ENCODE measurements at places on chromosomes 11 and 22.

DNA sequence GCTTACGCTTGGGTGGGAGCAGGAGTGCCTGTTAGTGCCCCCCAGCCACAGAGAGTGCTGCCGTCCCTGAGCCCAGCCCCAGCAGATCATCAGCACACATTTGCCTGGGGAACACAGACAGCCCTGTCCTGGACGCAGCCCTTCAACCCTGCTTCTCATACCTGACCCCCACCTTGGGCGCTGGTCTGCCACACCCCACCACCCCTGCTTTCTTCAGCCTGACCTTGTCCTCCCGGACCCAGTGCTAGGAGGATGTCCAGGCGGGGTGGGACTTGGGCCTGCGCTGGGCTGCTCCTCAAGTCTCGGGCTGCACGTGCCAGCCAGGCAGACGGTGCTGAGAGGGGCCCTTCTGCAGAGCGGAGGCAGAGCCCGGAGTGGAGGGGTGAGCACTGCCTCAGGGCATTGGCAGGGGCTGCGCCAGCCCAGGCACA lies 119.2 kb downstream of the KCNQ1OT1 start:
- no peak for DNase-seq

DNA sequence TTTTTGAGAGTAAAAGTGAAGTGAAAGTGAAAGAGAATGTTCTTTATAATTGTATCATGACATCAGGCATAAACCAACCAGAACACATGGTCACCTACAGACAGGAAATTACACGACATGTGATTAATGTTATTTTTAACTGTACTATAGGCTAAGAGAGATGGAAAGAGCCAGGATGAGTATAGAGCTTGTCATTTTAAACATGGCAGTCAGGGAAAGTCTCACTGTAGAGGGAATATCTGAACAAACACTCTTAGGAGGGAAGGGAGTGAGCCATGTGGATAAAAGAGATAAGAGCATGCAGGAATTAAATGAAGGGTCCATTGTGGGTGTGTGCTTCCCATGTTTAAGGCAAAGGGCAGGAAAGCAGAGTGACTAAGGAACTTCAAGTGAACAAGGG lies 599.1 kb upstream of the FAT3 start:
- DNase-seq, result no peak

DNA sequence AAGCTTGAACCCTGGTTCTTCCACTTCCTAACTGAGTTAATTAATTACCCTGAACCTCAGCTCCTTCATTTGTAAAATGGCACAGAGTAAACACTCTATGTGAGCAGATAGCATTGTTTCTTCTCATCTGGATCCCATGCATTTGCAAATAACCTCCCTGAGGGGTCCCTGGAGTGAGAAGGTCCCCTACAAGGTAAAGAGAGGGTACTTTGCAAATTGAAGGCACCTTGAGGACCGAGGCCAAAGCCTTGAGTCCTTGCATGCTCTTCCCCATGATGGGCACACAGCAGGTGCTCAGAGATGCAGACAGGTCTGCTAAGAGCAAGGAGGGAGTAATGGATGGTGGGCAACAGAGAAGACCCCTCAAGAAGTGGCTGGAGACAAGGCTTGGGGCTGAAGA lies 33.2 kb downstream of the OTOG start:
- DNase-seq, result no peak

DNA sequence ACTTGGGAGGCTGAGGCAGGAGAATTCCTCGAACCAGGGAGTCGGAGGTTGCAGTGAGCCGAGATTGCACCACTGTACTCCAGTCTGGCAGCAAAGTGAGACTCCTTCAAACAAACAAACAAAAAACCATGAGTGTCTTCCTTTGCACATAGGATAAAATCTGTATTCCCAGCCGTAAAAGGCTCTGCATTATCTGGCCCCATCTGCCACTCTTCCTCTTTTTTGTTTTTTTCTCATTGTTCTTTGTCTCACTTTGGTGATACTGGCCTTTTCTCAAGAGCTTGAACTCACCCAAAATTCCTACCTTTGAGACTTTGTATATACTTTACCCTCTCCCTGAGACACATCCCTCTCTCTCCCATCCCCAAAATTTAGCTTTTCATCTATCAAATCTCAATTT lies 17.6 kb downstream of the FDX1 start:
- no peak for DNase-seq

DNA sequence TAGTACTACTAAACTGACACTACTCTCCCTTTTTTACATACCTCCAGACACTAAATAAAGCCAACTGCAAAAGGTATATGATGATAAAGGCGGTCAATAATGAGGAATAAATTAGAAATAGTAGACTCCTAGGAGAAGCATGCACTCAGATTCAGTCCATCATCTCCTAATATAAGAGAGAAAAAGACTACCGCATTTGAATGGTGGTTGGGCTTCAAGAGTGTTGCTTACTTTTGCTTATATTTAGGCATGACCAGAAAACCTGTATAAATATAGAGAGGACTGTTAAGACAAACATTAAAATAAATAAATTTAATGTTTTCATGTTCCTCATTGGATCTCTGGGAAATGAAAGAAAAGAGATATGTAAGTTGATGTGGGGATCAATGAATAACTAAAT lies 1137.0 kb downstream of the FAM181B start:
- no peak for DNase-seq

DNA sequence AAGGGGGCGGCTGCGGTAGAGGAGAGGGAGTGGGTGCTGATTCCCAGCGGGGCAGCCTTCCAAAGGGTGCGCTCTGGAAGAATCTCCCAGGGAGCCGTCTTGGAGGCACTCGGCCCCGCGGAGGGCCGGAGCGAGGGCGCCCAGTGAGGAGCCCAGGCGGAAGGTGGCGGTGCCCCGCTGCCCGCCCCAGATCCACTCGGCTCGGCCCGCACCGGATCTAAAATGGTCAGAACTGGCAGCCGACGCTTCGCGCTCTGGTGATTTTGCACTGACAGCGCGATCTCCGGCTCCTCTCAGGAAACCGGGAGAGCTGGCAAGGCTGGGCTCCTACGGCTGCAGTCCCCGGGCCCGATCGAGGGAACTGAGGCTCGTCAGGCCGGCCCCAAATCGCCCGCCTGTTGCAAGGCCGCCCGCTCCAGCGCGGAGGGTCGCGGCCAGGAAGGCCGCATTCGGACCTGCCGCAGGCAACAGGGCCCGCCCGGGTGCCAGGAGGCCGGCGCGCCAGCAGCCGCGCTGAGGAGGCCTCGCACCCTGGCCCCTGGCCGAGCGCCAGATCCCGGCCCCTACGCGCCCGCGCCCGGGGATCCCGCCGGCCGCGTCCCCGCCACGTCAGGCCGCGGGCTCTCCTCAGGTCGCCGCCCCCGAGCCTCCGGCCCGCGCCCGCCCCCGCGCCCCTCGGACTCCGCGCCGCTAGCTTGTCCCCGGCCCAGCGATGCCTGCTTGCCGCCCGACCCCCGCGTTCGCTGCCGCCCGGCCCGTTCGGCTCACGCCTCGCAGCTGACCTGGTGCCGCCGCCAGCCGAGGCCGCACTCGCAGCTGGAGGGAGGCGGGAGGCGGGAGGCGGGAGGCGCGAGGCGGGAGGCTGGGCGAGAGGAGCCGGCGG lies at the start of gene KLHL22:
KLHL22 (minus strand) TSS at position 818 of the 883 bp plus-strand sequence. CDS start 6,584 bp downstream, outside the sequence.
- no peak for DNase-seq

DNA sequence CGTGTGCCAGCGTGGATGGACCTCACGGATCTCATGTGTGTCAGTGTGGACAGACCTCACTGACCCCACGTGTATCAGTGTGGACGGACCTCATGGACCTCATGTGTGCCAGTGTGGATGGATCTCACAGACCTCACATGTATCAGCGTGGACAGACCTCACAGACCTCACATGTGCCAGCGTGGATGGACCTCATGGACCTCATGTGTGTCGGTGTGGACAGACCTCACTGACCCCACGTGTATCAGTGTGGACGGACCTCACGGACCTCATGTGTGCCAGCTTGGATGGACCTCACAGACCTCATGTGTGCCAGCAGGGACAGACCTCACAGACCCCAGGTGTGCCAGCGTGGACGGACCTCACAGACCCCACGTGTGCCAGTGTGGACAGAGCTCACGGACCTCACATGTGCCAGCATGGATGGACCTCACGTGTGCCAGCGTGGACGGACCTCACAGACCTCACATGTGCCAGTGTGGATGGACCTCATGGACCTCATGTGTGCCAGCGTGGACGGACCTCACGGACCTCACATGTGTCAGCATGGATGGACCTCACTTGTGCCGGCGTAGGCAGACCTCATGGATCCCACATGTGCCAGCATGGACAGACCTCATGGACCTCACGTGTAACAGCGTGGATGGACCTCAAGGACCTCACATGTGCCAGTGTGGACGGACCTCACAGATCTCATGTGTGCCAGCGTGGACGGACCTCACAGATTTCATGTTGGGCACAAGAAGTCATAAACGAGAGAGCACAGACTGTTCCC lies 18.2 kb downstream of the TTLL8 start:
- no peak for DNase-seq

DNA sequence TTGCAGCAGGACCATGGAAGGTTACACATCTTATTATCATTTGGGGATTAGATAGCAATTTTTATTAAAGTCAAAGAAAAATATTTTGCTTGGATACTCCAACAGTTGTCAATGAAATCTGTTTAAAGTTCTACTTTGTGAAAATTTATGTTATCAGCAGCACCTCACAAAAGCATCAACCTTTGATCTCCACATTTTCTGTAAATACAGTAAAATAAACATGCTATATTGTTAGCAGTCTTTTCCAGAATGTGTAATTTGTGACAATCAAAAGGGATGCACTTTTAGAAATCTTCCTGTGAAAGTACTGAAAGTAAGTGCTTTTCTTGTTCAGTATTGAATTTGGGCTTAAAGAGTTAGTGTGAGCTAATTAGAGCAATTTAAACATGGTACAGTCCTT lies 4.1 kb downstream of the SLC22A25 start:
- DNase-seq, result no peak

DNA sequence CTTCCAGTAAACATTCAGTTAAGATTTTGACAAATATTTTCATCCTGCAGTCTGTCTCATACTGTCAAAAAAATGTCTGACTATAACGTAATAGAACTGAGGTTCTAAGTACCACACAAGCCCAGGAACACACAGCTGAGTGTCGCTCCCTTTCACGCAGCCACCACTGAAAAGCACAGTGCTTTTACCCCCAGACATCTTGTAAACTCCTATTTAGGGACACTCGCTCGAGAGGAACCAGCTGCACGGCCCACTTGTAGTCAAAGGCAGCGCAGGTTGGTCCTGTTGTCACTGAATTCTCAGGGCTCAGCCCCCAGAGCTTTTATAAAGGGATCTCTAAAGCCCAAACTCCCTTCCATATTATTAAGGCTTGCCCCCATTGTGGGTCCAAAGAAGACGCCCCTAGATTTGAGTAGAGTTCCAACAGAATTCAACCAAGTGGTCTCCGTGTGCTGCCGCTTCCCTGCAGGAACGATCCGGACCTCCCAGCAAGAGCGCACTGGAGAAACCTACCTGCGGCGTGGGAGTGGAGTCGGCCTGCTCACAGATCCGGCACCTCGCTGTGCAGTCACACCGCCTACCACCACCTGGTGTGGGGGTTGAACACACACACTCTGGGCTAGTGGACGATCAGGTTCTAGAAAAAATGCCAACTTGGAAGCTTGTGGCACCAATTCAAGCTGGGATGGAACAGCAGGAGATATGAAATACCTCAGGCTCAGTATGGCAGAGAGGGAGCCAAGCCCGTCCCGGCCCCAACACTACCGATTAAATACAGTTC lies 23.4 kb downstream of the ASPHD2 start:
- DNase-seq, result no peak

DNA sequence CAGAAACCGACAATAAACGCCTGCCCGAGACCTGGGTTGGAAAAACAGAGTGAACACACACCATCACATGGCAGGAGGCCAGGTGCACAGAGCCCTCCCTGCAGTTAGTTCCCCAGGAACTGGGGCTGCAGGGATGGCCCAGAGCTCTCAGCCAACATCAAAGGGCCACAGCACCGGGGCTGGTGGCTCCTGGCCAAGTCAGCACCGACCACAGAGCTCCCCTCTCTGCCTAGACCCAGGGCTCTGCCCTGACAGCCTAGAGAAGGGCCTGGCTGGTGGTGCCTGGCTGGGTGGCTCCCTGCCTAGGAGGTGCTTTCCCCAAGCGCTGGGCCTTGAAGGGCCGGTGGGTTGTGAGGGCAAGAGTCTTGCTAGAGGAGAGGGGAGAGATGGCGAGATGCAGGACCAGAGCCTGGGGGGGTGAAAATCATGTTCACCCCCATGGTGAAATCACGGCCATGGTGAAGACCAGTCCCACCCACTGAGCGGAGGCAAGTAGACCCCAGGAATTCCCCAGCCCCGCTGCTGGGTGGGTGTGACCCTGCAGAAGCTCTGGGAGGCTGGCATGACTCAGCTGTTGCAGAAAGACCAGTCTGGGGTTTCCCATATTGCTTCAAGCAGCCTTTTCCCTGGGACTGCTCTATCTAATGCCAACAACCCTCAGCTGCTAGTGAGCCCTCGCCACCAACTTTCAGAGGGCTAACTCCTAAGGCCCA lies 7.2 kb upstream of the BID start:
- DNase-seq, result no peak

- no peak for DNase-seq
These were observed 28.2 kb downstream of the PIK3IP1 start for GRCh38 chr22:31263896-31264640.
